ENCODE measurements at places on chromosomes 6 and 20.
A peak's percentile ranks its signal among the peaks of the same experiment; 100 is the strongest.

- DNase-seq: no peak
Observed at GRCh38 chr20:40980828-40981310, 47.8 kb upstream of the TOP1 start.

DNA sequence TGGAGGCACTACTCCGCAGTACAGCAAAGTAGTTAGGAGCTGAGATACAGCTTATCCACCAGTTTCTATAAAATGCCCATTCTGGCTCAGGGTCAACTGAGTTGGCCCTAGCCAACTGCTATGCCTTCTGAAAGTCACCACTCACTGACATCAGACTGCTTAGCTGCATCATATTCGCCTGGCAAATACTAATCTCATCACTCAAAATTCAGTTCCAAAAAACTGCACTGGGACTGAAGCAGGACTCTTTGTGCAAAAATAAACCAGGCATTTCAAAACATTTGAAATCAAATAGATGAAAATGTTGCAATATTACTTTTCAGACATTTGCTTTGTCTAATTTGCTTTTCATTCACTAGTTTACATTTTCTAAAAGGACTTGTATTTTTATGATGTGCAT, 230.0 kb downstream of the ALDH8A1 start:
- DNase-seq: no peak

DNA sequence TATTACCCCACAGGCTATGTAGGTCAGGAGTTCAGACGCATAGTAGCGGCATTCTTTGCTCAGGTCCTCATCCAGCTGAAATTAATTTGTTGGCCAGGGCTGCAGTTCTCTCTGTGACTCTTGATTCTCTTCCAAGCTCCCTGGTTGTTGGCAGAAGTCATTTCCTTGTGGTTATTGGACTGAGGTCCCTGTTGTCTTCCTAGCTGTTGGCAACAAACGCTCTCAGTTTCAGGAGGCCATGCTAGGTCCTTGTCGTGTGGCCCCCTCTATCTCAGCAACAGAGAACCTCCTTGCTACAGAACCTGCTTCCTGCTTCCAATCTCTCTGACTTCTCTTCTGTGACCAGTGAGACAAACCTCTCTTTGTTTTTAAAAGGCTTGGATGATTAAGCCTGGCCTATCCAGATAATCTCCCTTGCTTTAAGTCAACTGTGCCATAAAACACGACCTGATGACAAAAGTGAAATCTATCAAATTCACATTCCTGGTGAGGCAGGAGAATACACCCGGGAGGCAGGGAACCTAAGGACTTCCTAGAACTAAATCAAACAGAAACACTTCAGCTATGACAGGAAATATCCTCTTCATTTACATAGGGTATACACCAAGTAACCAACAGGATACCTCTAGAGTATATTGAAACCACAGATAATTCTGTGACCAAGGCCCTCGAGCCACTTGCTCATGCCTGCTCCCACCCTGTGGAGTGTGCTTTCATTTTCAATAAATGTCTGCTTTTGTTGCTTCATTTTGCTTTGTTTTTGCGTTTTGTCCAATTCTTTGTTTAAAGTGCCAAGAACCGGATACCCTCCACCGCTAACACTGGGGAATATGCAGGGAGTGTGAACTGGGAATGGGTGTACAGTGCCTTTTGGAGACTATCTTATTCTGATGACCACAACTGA, 196.0 kb downstream of the BTBD3 start:
- DNase-seq: no peak

GRCh38 chr6:51283723-51284355, 465.2 kb downstream of the TFAP2B start:
- DNase-seq: no peak

GRCh38 chr6:151070631-151071051, 169.1 kb upstream of the AKAP12 start:
- no peak for DNase-seq

DNA sequence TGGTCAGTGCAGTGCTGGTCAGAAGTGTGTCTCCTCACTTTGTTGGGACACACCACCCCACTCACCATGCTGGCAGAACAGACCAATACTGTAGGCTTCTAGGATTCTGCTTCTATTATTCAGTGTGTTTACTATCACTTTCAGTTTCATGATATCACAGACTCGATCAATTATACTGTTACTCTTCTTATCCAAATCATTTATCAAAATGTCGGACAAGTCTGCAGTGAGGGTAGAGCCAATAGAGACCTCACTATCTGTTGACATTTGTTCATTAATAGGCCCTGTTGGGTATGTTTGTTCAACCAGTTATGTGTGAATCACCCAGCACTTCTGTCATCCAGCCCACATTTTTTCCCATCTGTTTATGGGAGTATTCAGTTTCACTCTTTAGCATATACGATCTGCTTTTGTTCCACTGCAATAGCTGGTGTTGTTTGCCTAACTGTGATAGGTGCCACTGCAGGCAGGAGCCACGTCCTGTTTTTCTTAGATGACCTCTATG, 140.1 kb downstream of the NRN1 start:
- no peak for DNase-seq

DNA sequence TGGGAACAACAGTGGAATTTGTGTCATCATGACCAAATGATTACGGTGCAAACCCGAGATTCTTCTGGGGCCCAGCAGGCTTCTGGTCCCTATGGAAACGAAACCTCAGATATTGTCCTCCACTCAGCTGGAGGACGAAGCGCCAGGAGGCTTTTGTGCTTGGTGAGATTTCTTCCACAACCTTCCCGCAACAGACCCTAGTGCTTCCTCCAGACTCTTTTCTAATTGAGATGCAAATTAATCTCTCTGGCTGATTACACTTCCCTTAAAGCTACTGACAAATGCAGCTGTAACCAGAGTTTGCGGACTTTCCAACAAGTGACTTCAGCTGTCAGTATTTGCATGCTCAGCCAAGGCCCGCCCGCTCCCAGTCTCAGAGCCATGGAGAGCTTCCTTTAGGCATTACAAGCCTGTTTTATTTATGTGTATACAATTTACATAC, 96.0 kb downstream of the INSM1 start:
- peak; percentile 89 for DNase-seq

- DNase-seq: peak; percentile 11
Observed at GRCh38 chr6:125574604-125575003, 174.8 kb upstream of the HEY2 start.
